ENCODE measurements at places on chromosomes 5 and 9.
A peak's percentile ranks its signal among the peaks of the same experiment; 100 is the strongest.

DNA sequence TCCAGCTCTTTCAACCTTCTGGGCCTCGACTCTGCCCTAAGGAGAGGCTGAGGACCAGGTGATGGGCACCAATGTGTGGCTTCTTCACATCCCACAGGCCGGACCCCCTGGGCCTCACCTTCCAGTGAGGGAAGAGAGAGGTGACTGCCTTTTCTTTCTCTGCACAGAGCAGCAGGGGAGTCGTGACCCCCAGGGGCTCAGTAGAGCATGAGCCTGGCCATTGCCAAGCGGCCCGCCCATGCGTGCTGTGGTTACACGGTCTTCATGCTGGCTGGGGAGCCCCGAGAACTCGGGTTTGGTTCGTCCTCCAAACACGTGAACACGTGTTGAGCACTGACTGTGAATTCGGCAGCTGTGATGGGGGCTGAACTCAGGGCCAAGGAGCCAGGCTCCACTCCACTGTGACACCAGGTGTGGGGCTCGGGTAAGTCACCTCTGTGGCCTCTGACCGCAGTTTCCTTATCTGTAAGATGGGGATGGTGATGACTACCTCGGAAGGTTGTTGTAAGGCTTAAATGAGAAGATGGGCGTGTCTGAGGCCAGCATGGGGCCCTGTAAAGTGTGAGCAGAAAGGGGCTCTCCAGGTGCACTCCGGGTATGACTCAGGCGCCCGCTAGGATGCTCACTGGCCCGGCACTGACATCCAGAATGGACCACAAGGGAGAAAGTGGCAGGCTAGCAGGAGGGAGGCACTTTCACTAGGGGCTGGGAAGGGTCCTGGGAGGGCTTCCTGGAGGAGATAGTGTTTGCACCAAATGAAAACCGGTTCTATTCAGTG lies 13.4 kb upstream of the GRHPR start:
- H3K4me1 ChIP-seq: peaks cover 18% of the 10 kb centered on the region
- H3K27ac ChIP-seq: peak overlapping the region; percentile 81
- H3K27me3 ChIP-seq: no peaks in the 10 kb centered on the region

- H3K36me3 ChIP-seq: peaks cover 2% of the 10 kb centered on the region
- no peak overlapping the region for H3K4me3 ChIP-seq
- peaks cover 17% of the 10 kb centered on the region for H3K27me3 ChIP-seq
- no peak overlapping the region for H3K27ac ChIP-seq
- no peak for DNase-seq
Observed at GRCh38 chr5:148740079-148740858, 85.9 kb upstream of the HTR4 start.

GRCh38 chr9:19283072-19283710 lies 52.7 kb downstream of the DENND4C start:
- DNase-seq: no peak
- peak overlapping the region; percentile 57 for H3K27ac ChIP-seq
- no peak overlapping the region for H3K4me3 ChIP-seq

- no peak overlapping the region for H3K4me3 ChIP-seq
- peaks cover 46% of the 10 kb centered on the region for H3K27me3 ChIP-seq
- H3K36me3 ChIP-seq: no peaks in the 10 kb centered on the region
- H3K4me1 ChIP-seq: no peaks in the 10 kb centered on the region
- H3K27ac ChIP-seq: no peak overlapping the region
Observed at GRCh38 chr5:84381502-84382362, 2.9 kb downstream of the EDIL3 start.

GRCh38 chr9:113319054-113319453 lies 15.9 kb upstream of the RNF183 start:
- H3K4me1 ChIP-seq: no peaks in the 10 kb centered on the region
- H3K36me3 ChIP-seq: no peaks in the 10 kb centered on the region
- H3K27ac ChIP-seq: no peak overlapping the region
- H3K4me3 ChIP-seq: no peak overlapping the region
- H3K27me3 ChIP-seq: peaks cover 7% of the 10 kb centered on the region

GRCh38 chr5:163489055-163489744 lies 16.2 kb upstream of the MAT2B start:
- no peak for DNase-seq
- H3K4me1 ChIP-seq: no peaks in the 10 kb centered on the region
- no peaks in the 10 kb centered on the region for H3K27me3 ChIP-seq

DNA sequence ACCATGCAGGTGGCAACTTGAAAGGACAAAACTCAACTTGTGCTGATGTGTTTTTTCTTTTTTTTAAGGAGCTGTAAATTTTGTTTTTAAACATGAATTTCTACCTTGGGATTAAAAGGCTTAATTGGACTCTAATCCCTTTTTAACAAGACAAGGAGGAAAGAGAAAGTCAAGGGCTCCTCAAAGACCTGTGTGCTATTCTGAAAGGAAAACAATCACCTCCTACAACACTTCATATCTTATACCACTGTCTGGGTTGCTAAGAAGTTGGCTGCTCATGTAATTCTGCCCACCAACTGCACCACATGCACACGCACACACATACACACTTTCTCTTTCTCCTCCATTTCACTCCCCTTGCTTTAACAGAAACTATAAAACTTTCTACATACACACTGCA lies 78.6 kb downstream of the SH3RF2 start:
- H3K36me3 ChIP-seq: no peaks in the 10 kb centered on the region
- H3K4me3 ChIP-seq: no peak overlapping the region
- DNase-seq: no peak
- peaks cover 10% of the 10 kb centered on the region for H3K27me3 ChIP-seq
- H3K4me1 ChIP-seq: no peaks in the 10 kb centered on the region

DNA sequence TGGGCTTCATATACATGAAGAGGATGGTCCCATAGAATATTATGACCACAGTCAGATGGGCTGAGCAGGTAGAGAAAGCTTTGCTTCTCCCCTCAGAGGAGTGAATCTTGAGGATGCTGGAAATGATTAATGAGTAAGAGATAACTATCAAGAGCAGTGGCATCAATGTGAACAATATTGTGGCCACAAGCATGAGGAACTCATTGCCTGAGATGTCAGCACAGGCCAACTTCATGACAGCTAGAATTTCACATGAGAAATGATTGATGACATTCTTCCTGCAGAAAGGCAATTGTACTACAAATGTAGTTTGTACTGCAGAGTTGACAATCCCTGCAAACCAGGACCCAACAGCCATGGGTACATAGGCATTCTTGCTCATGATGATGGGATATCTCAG lies 586 bp downstream of the OR13C9 start:
- no peak for DNase-seq
- H3K4me3 ChIP-seq: no peak overlapping the region
- no peaks in the 10 kb centered on the region for H3K27me3 ChIP-seq
- H3K36me3 ChIP-seq: no peaks in the 10 kb centered on the region

DNA sequence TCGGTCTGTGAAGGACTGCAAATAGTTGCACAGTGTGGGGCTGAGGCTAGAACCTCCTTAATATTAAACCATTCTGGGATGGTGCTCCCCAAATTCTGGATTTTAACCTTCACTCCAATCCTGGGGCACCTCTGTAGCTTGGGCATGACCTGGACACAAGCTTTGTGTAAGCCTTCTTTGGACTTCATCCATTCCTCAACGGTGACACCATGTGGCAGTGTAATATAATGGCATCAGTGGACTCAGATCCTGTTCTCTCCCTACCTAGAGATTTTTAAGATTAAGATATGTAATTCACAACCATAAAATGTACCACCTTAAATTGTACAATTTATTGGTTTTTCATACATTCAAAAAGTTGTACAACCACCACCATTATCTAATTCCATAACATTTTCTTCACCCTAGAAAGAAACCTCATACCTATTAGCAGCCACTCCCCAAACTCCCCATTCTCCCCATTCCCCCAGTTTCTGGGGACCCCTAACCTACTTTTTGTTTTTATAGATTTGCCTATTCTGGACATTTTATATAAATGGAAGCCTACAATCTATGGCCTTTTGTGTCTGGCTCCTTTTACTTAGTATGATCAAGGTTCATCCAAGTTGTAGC lies 4.8 kb upstream of the PLGRKT start:
- no peaks in the 10 kb centered on the region for H3K27me3 ChIP-seq
- no peak overlapping the region for H3K27ac ChIP-seq
- no peak overlapping the region for H3K4me3 ChIP-seq
- no peak for DNase-seq

DNA sequence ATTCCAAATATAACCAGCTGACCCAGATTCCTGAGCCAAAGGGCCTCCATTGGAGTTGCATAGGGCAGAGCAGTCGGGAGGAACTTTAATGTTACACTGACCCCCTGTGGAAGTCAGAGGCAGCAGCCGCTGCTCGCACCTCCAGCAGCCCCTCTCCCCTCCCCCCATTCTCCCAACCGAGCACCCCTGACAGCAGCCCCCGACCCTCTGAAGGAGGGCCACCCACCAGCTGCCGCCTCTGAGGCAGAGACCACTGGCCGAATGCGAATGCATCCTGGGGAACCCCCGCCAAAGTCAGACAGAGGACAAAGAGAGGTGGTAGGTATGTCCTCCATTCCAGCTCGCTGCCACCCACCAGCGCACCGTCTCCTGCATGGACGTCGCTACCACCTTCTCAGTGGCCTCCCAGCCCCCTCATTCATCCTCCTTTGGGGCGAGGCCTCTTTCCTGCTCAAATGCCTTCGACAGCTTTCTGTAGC lies 231.0 kb downstream of the CDK5RAP2 start:
- H3K4me3 ChIP-seq: no peak overlapping the region
- H3K27ac ChIP-seq: no peak overlapping the region
- H3K27me3 ChIP-seq: peaks cover 11% of the 10 kb centered on the region
- no peaks in the 10 kb centered on the region for H3K4me1 ChIP-seq

GRCh38 chr5:107456281-107456715 lies 214.4 kb downstream of the EFNA5 start:
- no peak overlapping the region for H3K27ac ChIP-seq
- no peak for DNase-seq
- no peaks in the 10 kb centered on the region for H3K27me3 ChIP-seq
- H3K36me3 ChIP-seq: no peaks in the 10 kb centered on the region
- no peak overlapping the region for H3K4me3 ChIP-seq

DNA sequence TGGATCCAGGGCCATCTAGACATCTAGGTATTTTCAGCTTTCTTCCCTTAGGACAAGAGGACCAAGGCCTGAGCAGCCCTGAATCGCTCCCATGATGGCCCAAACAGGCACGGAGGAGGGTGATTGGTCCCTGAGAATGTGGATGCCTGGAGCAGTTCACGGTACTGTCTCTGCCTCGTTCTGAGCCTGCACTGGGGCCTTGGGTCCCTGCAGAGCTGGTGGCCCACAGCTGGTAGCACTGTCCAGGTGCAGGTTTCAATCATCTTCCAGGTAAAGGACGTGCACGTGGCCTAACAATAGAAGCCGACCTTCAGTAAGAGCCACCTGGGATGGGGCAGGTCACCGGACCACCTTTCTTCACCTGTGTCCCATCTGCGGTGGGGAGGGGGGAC lies 19.4 kb upstream of the FCN1 start:
- H3K36me3 ChIP-seq: no peaks in the 10 kb centered on the region
- H3K27me3 ChIP-seq: peaks cover 30% of the 10 kb centered on the region
- no peak overlapping the region for H3K27ac ChIP-seq
- no peak for DNase-seq
